ENCODE measurements at places on chromosomes 1 and 21.
A peak's percentile ranks its signal among the peaks of the same experiment; 100 is the strongest.

GRCh38 chr21:42098957-42099505, 27.9 kb downstream of the UMODL1 start:
- DNase-seq = no peak

- no peak for DNase-seq
These were observed 7.0 kb upstream of the KCNJ15 start for GRCh38 chr21:38249696-38250278.

DNA sequence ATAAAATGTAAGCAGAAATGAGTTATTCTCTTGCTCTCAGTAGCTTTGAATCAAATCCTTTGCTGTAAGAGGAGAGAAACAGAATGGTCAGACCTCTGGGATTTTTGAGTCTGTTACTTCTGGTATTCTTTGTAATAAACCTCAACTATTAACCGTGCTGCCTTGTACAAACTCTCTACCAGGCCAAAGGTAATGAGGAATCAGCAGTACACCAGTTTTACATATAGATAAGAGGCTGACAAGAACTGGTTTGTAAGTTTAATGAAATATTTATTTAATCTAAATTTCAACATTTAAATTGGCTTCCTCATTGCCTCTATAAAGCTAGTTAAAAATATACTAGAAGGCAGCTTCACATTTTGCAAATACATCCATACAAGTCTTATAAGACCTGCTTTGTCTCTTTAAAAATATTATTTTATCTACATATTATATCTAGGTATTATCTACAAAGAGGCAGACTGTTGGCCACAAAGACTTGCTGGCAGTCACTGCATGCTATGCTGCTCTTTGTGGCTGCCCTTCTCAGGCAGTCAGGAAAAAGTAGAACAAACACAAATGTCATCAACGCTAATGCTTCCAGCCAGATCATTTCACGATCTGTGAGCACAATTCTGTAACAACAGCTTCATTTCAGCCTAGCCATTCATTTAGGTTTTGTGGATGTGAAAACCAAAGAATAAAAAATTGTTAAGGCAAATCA, 173.0 kb downstream of the GABPA start:
- DNase-seq = no peak

- DNase-seq = no peak
These were observed 53.0 kb upstream of the AKT3 start for GRCh38 chr1:243903041-243903440.

DNA sequence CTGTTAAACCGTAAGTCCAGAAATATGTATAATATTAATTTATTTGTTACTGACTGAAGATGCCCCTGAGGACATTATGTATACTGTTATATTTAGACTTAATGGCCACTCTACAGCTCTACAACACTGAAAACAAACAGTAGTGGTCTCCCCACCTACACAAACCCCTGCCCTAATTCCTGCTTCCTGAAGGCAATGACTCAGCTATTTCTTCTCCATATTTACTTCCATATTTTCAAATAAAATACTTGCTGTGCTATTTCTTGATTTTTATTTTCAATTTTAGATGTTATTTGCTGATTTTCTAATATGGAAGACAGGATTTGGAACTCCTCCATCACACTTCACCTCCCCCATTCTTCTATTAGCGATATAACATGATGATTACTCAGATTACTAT, 97.6 kb downstream of the PCNX2 start:
- DNase-seq = no peak

- peak; percentile 75 for DNase-seq
These were observed 12.7 kb downstream of the EFNA3 start for GRCh38 chr1:155091071-155092051.

- DNase-seq = peak; percentile 63
These were observed 747 bp downstream of the STX6 start for GRCh38 chr1:181021811-181022434.

DNA sequence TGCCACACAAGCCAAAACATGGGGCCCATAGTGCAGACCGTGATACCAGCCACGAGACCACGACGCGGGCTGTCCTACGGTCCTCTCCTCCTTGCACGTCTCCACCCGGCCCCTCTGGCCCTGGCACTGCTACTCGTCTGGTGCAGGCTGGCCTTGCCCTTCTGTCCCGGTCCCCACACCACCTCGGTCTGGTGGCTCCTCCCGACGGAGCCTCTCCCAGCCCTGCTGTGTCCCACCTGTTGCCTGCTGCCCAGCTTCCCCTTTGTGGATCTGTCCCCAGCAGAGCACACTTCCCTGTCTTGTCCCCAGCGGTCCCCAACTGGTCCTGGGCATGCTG, 50.5 kb downstream of the MORN1 start:
- no peak for DNase-seq

- DNase-seq = no peak
These were observed 23.8 kb downstream of the CACNA1S start for GRCh38 chr1:201088395-201088794.

Data from A549 (cell line).